ENCODE measurements at places on chromosomes 5 and 9.

- DNase-seq, result no peak
These were observed 38.9 kb downstream of the EXD3 start for GRCh38 chr9:137383784-137384756.

- DNase-seq, result no peak
These were observed 29.5 kb downstream of the EXD3 start for GRCh38 chr9:137393176-137394150.

- DNase-seq, result no peak
These were observed 87.6 kb downstream of the DRD1 start for GRCh38 chr5:175356428-175356827.

GRCh38 chr9:69499959-69500358, 172.2 kb downstream of the APBA1 start:
- no peak for DNase-seq

DNA sequence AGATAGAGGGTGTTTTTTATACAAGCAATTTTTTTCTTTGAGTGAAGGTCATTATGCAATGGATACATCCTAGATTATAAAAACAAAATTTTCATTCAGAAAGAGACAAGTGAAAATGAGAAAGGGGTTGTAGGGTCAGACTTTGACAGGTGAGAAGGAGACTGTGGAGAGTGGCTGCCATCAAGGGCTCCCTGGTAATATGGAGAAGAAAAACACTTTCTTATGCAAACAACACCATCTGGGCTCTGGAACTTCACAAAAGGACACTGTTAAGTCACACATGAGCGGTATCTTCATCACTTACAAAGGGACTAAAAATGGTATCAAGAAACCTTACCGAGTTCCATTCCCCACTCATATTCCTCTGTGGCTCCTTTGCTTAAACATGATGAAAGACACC, 23.5 kb downstream of the C7 start:
- DNase-seq, result no peak
